GDM1 (cell line): ENCODE measurements at places on chromosomes 7 and 10.

DNA sequence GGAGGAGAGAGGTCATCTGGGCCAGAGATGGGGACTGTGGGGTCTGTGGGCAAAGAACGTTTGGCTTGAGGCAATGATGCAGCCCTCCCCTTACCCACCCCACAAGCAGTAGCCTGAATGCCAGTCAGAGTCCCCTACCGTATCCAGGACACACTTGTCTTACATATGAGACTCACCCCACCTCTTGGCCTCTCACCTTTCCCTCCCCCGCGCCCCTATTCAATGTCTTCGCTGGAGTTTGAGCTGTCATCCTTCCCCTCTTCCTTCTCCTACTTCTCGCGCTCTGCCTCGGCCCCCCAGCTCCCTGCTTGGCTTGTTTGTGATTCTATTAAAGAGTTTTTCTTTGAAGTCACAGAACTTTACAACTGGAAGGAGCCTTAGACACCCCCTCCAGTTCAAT, 8.9 kb downstream of the PRRT4 start:
- no peak for DNase-seq

- DNase-seq, result no peak
These were observed 30.6 kb downstream of the VIPR2 start for GRCh38 chr7:159114096-159114495.

DNA sequence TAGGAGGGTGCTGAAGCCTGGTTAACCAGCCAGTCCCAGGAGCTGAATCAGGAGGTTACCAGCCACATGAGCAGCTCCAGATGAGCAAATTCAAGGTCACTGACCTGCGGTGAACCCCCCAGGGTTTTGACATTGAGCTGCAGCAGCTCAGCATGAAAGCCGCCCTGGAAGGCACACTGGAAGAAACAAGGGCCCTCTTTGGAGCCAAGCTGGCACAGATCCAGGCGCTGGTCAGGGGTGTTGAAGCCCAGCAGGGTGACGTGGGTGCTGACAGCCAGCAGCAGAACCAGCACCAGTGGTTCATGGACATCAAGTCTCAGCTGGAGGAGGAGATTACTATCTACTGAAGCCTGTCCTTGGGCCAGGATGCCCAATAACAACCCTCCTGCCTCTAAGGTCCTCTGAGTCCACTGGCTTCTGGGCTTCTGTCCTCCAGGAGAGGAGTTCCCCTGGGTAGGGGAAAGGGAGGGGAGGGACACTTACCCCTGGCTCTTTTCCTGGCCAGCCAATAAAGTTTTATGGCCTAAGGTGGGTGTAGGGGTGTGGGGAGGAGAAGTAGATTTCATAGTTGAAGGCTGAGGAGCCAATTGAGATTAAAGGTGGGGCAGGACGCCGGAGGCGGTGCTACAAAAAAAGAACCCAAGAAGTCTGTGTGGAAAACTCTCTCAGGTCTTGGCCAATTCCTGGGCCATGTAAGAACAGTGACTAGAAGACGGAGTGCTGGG, 29.4 kb upstream of the ATOH7 start:
- no peak for DNase-seq

- no peak for DNase-seq
These were observed 8.4 kb downstream of the INHBA start for GRCh38 chr7:41694495-41694894.

DNA sequence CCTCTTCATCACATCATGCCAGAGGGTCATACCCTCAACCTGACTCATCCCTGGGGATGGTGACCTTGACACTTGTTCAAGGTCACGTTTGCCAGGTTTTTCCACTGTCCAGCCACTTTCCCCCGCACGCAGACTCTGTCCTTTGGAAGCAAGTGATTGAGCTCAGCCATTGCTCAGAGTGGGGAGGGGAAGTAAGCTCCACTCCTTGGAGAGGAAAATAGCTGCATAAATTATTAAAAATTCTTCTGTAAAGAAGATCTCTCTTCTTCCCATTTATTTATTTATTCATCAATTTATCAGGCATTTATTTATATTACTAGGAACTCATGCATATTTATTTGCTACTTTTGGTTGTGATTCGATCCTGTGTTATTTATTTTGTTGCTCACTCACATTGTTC, 88.0 kb downstream of the GLRX3 start:
- DNase-seq, result no peak

DNA sequence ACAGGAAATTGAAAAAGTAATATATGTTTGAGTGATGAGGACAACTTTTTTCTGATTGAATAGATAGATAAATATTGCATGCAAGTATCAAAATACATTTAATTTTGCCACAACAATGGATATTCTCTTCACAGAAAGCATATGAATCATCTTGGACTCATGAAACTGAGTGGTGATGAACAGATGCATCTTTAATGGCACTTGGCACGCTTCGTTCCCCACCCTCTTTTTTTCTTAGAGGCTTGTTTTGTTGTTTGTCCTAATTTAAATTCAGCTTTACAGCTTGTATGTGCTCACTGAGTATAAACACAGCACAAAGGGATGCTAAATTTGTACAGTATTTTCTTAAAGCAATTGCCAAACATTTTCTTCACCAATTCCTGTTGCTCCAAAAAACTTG, 145.0 kb upstream of the YAE1 start:
- DNase-seq, result no peak
